ENCODE measurements at places on chromosomes 7 and 10.

- no peak for DNase-seq
Measured at GRCh38 chr7:12721286-12721830, 33.9 kb downstream of the ARL4A start.

- no peak for DNase-seq
Measured at GRCh38 chr10:122786269-122786668, 59.4 kb downstream of the CUZD1 start.

DNA sequence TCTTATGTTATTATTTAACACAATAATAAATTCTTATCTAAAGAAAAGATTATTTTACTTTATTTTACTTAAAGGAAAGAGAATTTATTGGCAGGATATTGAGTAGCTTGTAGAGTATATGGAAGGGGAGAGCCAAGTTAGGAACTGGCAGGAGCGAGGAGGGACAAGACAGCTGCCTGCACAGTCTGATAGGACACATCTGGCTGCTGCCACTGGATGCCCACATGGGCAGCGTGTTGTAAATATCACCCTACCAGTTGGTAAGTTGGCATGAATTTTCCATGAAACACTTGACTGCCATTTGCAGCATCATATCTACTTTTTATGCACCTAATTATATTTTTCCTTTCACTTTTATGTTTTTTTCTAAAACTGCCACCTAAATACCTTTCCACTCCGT, 19.6 kb downstream of the SRI start:
- no peak for DNase-seq

- no peak for DNase-seq
Measured at GRCh38 chr7:98808751-98809460, 60.9 kb downstream of the TMEM130 start.

- no peak for DNase-seq
Measured at GRCh38 chr7:103821092-103821491, 168.4 kb downstream of the RELN start.

- DNase-seq = no peak
Measured at GRCh38 chr10:133141958-133142340, 18.1 kb upstream of the KNDC1 start.

DNA sequence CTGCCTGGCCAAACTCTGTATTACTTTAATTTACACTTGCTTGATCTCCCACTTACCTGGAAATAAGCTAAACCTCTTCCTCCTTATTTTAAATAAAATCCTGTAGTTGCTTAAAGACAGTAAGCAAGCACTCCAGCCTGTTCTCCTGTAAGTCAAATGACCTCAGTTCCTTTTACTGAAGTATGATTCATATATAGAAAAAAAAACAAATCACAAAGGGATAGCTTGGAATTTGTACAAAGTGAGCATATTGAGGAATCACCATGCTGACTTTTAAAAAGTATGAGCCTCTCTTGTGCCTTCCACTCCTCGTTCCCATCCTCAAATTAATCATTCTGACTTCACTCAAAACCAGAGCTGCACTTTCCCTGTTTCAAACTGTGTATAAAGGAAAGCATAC, 52.0 kb downstream of the C10orf90 start:
- no peak for DNase-seq

- no peak for DNase-seq
Measured at GRCh38 chr7:82185443-82185842, 258.1 kb downstream of the CACNA2D1 start.

DNA sequence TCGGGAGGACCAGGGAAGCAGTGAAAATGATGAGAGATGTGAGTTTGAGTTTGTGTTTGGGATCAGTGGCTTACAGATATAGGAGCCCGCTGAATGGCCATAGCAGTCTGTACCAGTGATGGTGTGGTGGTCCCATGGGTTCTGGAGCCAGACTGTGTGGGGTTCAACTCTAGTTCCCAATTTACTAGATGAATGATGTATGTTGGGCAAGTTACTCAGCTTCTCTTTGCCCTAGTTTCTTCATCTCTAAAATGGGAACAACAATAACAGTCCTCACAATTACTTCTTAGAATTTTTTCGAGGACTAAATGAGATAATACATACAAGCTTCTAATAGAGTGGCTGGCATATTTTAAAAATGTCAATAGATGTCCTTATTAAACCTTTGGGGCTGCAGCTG, 184.4 kb downstream of the WNT2 start:
- DNase-seq = no peak

DNA sequence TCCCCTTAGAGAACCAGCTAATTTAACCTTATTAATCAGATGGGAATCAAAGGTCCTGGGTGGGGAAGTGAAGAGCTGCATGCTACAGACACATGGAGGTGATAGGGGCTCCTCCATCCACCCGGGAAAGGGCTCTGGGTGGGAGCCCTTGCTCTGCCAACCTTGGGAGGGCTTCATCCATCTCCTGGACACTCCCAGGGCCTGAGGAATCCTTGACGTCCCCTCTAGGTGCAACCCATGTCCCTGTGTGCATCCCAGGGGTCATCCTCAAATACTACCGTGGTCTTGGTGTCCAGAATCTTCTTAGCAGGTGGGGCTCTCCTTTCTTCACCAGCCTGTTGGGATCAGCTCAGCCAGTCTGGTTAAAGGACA, 55.4 kb upstream of the IGFBP3 start:
- DNase-seq = no peak

DNA sequence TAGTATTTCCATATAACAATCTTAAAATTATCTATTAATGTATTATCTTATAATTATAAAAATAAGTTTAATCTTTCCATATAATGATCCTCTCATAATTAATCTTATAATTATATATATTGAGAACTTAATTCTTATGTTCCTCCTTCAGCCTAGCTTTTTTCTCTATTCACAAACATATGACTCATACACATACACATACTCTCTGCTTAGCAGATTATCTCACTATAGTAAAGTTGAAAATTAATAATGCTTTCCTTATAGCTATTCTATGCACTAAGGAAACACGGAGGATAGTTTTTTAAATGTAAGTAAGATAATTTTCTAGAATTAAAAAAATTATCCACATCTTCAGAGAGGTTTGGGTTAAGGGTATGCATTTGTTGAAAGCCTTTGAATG, 47.7 kb upstream of the ITGB8 start:
- DNase-seq = no peak

GRCh38 chr10:79316671-79317431, 30.4 kb upstream of the PPIF start:
- DNase-seq = peak; percentile 66

GRCh38 chr7:127799535-127800305, 147.7 kb downstream of the SND1 start:
- DNase-seq = no peak

DNA sequence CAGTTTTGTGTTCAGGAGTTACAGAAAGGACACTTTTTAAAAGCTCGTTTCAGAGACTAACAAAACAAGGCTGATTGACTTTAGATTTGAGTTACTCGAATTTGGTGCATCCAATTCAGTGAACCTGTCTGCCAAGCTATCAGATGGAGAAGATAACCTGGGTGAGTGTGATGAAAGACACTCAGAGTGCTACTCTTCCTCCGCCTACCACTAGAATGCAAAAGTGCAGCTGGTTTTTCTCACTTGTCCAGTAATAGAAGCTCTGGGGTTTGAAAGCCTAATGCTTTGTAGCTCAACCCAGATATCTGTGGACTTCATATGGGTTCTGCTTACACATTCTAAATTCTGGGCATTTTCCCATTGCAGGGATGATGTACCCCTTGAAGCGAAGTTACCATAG, 82.8 kb upstream of the NPY start:
- no peak for DNase-seq

- DNase-seq = peak; percentile 71
Measured at GRCh38 chr7:732094-732541, 5.0 kb upstream of the PRKAR1B start.

- DNase-seq = peak; percentile 76
Measured at GRCh38 chr7:151689196-151689971, 169.7 kb upstream of the RHEB start.

GRCh38 chr7:977326-978048, 2.1 kb upstream of the COX19 start:
- DNase-seq = no peak

- DNase-seq = no peak
Measured at GRCh38 chr7:92557808-92558362, 29.3 kb downstream of the RBM48 start.

- no peak for DNase-seq
Measured at GRCh38 chr7:98802781-98803110, 67.1 kb downstream of the TMEM130 start.

- no peak for DNase-seq
Measured at GRCh38 chr10:74705358-74705980, 120.9 kb upstream of the KAT6B start.

DNA sequence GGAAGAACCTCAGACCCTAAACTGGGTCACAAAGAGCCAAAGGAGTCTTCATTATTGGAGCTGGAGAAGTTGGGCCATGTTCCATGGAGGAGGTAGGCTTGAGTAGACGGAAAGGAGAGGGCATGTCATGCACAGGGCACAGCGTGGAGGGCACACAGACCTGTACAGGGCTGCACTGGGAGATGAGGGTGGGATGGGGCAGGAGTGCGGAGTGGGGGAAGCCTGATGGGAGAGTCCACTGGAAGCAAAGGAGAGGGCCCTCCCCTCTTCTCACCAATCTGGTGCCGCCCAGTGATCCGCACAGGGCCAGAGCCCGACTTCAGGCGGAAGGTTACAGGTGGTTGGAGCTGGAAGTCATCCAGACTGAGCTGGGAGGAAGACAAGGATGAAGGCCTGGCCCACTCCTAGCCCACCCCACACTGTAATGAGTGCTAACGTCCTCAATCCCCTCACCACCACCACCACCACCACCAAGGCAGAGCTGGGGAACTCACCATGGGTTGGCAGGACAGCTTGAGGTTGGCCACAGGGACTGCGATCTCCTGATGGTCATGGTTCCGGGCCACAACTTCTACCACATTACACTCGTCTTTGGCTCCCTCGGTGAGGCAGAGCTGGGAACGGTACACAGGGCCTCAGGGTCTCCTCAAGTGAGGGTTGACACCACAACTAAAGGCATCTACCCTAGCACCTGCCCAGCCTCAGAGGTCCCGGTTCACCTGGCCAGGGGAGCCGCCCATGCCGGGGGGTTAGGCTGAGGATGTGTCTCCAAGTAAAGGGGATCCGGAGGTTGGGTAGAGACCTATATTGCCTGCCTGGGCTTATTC, 1.0 kb downstream of the NPM3 start:
- DNase-seq = no peak

All from posterior cingulate gyrus (tissue), 11 donors.